Stimulated activated CD4-positive, alpha-beta T cell treated with anti-CD3 and anti-CD28 coated beads, Interleukin-1b, Interleukin-23, amount 100 ng/mL, for 24 hours (primary cell): ENCODE measurements at places on chromosomes 6 and 20.
A peak's percentile ranks its signal among the peaks of the same experiment; 100 is the strongest.

DNA sequence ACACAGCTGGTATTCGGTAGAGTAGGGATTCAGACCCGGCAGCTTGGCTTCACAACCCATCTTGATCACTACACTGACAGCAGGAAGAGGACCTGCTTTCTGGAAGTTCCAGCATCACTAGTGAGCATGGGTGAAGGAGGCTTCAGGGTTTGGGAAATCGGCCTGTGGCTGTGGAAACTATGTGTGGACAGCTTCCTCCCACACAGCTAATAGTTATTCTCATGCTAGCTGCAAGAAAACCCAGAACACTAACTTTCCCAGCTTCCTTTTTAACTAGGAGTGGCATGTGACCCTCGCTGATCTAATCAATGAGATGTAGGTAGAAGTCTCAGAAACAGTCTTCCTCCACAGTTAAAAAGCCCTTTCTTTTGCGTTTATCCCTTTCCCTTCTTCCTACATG is 36.3 kb upstream of the SIRPA start:
- no peak for DNase-seq

DNA sequence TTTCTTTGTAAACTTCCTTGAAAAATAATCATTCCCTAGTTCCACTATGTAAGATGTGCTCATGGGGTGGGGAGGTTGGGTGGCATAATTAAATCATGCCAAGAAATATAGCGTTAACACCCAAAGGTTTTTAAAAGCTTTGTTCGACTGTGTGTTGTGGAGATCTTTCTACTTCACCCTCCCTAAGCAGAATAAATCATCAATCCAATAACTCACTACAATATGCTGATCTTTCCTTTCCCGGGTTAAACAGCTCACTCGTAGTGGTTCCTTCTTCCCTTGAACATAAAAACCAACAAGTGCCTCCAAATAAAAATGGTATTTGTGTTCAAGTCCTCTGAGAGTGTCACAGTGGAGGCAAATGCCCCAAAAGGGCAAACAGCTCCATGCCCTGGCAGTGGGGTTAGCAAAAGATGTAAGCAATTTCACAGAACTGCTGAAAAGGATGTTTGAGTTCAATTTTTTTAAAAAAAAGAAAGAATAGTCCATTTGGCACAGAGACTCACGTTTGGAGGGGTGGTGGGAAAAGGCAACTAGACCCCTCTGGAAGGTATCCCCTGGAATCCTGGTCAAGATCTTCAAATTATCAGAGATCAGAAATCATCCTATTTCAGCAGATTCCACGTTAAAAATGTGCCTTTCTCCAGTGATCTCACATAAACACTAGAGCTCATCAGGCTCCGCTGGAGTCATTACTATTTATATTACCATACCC is 99.1 kb downstream of the TFAP2A start:
- DNase-seq: no peak

GRCh38 chr20:41632896-41633295 is 14.7 kb upstream of the CHD6 start:
- no peak for DNase-seq

- DNase-seq: no peak
These were observed 38.1 kb upstream of the HLA-E start for GRCh38 chr6:30450909-30451841.

- no peak for DNase-seq
These were observed 1.1 kb upstream of the RAET1E start for GRCh38 chr6:149898966-149899365.

GRCh38 chr6:21942897-21943296 is 349.3 kb downstream of the SOX4 start:
- DNase-seq: no peak

- DNase-seq: no peak
These were observed 213.9 kb upstream of the ECI2 start for GRCh38 chr6:4349323-4349722.

GRCh38 chr6:81194374-81194773 is 558.1 kb downstream of the TENT5A start:
- no peak for DNase-seq

GRCh38 chr6:165487950-165488349 is 175.1 kb downstream of the PDE10A start:
- no peak for DNase-seq

DNA sequence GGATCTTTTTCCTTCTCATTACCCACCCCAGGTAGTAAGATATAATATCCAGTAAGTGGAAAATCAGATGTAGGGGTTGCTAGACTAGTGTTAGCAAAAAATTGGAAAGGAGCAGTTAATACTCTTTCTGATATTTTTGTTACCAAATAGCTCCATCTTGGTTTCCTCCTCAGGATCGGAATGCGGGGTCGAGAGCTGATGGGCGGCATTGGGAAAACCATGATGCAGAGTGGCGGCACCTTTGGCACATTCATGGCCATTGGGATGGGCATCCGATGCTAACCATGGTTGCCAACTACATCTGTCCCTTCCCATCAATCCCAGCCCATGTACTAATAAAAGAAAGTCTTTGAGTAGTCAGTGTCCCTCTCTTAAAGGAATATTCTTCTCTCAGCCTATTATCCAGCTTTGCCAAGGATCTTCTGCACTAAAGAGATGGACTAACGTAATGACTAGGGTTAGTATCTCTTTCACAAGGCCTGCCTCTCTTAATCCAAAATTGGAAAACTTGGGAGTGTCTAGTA is 1.5 kb downstream of the ROMO1 start:
- DNase-seq: no peak

DNA sequence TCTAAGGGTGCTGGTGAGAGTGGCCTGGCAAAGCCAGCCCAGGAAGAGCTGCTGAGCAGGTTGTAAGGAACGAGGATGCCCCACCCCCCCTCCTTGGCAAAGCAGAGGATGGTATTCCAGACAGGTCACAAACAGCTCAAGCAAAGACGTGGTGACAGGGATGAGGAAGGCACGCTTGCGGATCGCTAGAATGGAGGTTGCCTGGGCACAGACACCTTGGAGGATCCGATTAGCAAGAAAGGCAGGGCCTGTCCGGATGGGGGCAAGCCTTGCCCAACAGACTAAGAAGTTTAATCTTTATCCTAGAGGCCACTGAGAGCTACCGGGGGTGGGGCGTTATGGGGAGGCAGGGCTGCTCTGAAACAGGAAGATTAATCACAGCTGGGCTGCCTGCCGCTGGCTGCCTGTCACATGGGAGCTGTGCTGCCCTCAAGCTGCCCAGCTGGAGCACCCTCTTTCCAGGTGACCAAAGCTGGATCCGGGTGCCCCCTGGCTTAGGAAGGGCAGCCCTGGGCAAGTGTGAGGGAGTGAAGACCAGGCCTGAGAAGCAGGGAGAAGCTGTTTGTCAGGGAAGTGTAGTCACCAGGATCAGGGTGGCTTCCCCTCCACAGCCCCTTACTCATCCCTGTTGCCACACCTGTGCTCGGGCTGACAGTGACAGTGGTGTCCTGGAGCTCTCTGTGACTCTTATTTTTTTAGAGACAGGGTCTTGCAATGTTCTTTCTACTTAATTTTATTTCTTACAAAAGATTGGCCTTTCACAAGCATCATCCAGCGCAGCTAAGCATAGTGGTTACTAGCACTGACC is 9.1 kb upstream of the MAPK13 start:
- peak; percentile 48 for DNase-seq

- DNase-seq: no peak
These were observed 73.8 kb downstream of the EDN3 start for GRCh38 chr20:59374261-59374660.

DNA sequence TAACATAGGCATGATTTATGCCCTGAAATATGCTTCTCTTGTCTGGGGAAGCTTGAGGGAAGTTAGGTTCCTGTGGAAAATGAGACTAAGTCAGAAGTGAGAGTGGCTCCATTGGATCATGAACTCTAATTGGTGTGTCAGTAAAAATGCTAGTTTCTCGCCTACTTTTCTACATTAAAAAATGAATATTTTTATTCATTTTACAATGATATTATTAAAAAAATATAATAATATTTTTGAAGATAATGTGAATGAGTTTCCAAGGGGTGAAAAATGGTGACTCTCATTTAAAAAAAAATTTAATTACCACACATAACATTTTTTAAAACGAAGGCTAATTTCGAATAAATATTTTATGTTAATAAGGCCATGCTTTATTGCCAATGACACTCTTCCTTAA is 84.2 kb downstream of the HIVEP1 start:
- DNase-seq: no peak

DNA sequence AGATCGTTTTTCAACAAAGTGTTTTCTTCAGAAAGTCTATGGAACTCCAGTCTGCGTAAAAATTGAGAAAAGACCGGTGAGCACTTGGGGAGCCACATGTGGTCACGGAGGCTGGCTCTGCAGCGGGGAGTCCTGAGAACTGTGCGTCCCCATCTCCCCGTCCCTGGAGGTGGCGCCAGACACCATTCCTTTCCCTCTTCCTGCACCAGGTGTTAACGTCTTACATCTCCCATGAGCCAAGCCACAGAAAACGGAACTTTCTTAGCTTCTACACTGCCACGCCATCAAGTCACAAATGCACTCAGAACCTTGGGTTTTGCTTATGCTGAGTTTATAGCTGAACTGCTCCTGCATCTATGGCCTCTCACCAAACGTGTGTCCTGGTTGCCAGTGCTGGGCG is 62.6 kb downstream of the GINS1 start:
- DNase-seq: peak; percentile 9

DNA sequence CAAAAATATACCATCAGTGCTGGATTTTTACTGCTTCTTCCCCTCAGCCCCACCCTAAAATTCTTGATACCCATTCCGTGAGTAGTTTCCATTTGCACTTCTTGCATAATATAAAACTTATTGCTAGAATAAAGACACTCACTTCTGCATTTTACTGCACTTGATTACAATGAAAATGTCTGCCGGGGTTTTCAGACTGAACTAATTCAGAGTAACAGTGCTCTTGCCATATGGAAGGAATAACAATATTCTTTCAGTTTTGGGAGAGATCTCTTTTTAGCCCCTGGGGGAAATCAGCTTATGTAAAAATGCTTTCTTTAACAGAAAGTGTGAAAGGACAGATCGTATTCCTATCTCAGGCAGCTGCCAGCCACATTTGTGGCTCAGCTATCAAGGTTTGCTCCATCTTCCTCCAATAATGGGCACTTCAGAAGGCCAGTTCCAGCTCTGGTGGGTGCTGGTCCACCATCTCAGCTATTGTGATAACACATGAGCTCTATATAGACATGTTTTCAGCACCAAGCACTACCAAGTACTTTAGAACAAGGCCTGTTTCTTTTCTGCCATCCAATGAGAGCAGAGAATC is 8.9 kb downstream of the SMLR1 start:
- DNase-seq: no peak

GRCh38 chr6:28867086-28867409 is 56.7 kb downstream of the TRIM27 start:
- DNase-seq: no peak

DNA sequence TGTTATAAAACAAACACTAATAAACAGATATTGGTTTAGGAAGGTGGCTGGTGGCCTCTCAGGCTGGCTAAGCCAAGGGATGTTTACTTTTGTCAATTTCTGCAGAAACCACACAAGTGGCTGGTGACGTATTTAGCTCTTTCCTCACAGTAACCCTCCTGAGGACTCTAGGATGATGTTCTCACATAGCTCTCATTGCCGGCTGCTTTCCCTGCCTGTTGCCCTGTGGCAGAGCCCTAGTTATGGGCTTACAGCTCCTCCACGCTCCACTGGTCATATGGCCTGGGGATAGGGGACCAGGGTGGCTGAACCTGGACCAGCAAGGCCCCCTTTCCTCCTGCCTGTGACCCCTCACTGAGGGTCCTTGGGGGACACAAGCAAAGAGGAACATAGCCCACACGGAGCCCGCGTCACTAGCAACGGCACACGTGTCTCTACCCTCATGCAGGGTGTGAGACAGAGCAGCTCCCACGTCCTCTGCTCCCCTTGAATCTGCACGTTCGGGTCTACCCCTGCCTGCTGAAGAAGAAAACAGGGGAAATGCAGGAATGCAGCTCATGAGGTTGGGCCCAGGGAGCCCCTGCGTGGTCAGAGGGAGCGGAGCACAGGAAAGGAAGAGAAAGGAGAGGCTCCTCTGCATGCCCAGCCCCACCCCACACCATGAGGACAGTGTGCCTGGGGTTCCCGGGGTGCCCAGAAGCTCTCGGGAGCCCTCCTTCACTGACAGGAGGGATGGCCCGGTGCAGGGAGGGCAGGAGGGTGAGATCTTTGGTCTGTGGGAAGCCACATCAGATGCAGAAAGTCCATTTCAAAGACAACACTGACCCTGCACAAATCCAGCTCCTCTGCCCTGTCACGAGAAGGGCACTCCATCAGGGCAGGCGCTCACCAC is 13.9 kb downstream of the RAMACL start:
- DNase-seq: no peak
